ENCODE measurements at places on chromosomes 2 and 18. TPM values are rescaled to one million over a fixed set of nuclear protein-coding genes. Genes with fewer than 3 reads are reported as not detected.

DNA sequence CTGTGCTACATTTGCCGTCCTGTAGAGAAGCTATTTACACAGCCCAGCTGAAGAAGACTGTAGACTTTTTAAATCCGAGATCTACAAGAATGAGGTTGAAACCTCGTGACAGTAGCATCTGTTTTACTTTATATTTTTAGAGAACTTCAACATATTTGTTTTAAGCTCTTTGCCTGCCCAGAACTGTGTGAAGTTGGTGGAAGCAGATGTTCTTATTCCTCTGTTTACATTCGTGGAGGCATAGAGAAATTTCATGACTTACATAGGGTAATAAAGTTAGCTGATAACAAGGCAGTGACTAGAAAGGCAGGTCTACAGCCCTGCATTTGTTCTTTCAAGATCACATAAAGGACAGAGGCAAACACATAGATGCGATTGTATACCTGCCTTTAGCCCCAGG is 47.0 kb upstream of the MAP3K20 start:
- DNase-seq = no peak

GRCh38 chr2:135903650-135904049 is 27.4 kb upstream of the MCM6 start:
- no peak for DNase-seq

The TUBB8B gene
- polyA plus RNA-seq = not detected

The PCARE gene
- polyA plus RNA-seq = 0.34 TPM
